Prostate gland (tissue), 2 donors: ENCODE measurements at places on chromosomes 2 and 18. TPM values are rescaled to one million over a fixed set of nuclear protein-coding genes. Genes with fewer than 3 reads are reported as not detected.

Gene SNORC
- 8.0 TPM for total RNA-seq

DNA sequence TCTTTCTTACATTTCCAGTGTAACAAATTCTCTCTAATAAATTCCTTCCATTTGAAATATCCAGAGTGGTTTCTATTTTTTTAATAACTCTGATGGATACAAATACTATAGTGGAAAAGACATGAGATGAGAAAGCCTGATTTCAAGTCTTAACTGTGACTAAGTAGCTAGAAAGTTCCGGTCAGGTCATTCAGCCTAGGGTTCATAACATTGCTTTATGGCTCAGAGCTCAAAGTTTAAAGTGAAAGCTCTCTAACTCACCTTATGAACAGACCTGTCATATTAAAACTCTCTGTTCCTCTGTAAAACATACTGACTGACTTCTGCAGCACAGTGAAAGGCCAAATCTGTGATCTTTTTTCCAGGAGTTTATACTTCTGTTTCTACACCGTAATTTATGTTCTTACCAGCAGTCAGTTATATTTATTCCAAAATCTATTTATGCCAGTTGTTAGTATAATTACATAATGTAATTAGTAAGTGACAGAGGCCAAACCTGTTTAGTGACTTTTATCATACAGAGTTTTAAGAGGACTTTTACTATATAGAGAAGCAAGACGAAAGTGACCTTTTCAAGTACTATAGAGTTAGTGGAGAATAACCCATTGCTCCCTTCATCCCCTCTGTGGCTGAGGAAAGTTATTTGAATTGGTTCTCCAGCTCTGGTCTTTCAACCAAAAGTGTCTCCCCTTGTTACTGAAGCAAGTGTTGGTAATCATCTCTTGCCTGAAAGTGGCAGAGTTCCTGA is 118.8 kb upstream of the PDE1A start:
- H3K36me3 ChIP-seq, result no peaks in the 10 kb centered on the region
- H3K4me1 ChIP-seq, result no peaks in the 10 kb centered on the region
- H3K27ac ChIP-seq, result no peak overlapping the region
- H3K27me3 ChIP-seq, result no peaks in the 10 kb centered on the region
- no peak for DNase-seq
- H3K4me3 ChIP-seq, result no peak overlapping the region

Gene CNOT9
- total RNA-seq, result 77.6 TPM

DNA sequence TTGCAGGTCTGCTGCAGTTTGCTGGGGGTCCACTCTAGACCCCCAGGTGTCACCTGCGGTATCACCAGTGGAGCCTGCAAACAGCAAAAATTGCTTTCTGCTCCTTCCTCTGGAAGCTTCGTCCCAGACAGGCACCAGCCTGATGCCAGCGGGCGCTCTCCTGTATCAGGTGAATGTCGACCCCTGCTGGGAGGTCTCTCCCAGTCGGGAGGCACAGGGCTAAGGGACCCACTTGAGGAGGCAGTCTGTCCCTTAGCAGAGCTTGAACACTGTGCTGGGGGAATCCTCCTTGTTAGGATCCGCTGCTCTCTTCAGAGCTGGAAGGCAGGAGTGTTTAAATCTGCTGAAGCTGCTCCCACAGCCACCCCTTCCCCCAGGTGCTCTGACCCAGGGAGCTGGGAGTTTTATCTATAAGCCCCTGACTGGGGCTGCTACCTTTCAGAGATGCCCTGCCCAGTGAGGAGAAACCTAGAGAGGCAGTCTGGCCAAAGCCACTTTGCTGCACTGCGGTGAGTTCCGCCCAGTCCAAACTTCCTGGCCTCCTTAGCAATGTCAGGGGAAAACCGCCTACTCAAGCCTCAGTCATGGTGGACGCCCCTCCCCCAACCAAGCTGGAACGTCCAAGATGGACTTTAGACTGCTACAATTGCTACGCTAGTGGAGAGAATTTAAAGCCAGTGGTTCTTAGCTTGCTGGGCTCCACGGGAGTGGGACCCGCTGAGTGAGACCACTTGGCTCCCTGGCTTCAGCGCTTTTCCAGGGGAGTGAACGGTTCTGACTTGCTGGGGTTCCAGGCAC is 652.5 kb downstream of the KCNJ3 start:
- H3K36me3 ChIP-seq, result no peaks in the 10 kb centered on the region
- no peak overlapping the region for H3K4me3 ChIP-seq
- no peaks in the 10 kb centered on the region for H3K27me3 ChIP-seq
- no peaks in the 10 kb centered on the region for H3K4me1 ChIP-seq

Gene CKAP2L
- 3.1 TPM for total RNA-seq

Gene B3GNT2
- 8.5 TPM for total RNA-seq

GRCh38 chr2:222270396-222270795 is 28.4 kb downstream of the PAX3 start:
- no peak for DNase-seq
- H3K27ac ChIP-seq, result no peak overlapping the region
- H3K36me3 ChIP-seq, result no peaks in the 10 kb centered on the region
- H3K27me3 ChIP-seq, result no peaks in the 10 kb centered on the region
- H3K4me1 ChIP-seq, result no peaks in the 10 kb centered on the region

DNA sequence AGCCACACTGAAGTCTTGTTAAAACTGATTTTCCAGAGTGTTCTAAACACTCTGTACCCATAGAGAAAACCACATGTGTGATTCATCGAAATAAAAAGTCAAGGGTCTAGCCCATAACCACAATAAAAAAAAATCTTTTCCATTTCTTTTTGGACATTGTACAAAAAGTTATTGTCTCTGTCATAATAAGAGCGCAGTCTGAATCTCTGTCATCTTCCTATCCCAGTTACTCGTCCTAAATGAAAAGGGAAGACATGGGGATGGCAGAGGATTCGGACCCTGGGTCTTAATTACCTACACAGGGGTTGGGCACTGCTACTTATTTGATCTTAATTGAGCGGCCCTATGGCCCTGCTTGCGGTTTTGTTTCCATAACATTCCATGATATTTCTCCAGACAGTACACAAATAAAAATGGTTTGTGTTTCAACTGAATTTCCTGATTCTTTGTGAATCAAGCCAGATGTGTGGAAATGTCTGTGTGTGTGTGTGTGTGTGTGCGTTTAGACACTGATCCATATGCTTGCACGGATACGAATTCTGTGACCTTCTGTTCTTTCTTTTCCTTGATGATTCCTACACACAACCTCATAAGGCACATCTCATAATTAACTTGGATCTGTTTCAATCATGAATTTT is 133.4 kb upstream of the SPATS2L start:
- H3K4me1 ChIP-seq, result no peaks in the 10 kb centered on the region
- no peaks in the 10 kb centered on the region for H3K27me3 ChIP-seq
- no peak overlapping the region for H3K27ac ChIP-seq
- no peak overlapping the region for H3K4me3 ChIP-seq

DNA sequence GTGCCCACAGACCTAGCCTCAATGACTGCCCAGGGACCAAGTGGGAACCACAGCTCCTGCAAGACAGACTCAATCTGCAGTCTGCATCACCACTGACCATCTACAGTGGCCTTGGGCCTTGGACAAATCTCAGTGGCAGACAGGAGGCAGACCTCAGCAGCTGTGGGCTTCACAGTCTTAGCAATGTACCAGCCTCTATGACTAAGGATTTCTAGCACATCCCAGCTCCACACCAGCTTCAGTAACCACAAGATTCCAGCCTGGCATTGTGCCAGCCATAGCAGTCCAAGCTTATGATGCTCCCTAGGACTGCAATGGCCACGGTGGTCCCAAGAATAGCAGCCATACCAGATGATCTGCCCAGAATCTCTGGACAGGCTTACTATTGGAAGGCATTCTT is 19.6 kb upstream of the WDR75 start:
- H3K4me3 ChIP-seq, result no peak overlapping the region
- no peak overlapping the region for H3K27ac ChIP-seq
- no peaks in the 10 kb centered on the region for H3K4me1 ChIP-seq
- no peak for DNase-seq
- no peaks in the 10 kb centered on the region for H3K36me3 ChIP-seq

Gene OTOS
- total RNA-seq, result not detected

Gene MAT2A
- total RNA-seq, result 103 TPM

DNA sequence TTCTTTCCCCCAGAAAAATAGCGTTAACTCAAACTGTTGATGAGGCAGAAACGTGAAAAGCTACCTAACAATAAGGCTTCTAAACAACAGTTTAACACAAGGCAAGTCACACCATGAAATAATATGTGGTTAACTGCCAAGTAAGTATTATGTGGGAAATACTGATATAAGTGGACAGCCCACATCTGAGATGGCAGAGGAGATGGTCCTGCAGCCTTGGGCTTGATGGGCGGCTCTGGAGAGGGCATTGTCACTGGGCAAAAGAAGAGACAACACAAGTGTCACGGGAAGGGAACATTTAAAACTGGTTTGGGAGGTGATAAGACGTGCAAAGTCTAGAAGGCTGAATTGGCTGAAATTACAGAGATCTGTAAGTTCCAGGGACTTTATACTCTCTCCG is 147.2 kb downstream of the PKP4 start:
- H3K4me1 ChIP-seq, result no peaks in the 10 kb centered on the region
- H3K36me3 ChIP-seq, result no peaks in the 10 kb centered on the region
- DNase-seq, result no peak
- H3K4me3 ChIP-seq, result no peak overlapping the region
- no peak overlapping the region for H3K27ac ChIP-seq

Gene IL1R1
- 112 TPM for total RNA-seq

Gene SEMA4F
- 16.5 TPM for total RNA-seq

- H3K27ac ChIP-seq, result no peak overlapping the region
- H3K27me3 ChIP-seq, result no peaks in the 10 kb centered on the region
- H3K4me3 ChIP-seq, result no peak overlapping the region
- no peaks in the 10 kb centered on the region for H3K36me3 ChIP-seq
- no peaks in the 10 kb centered on the region for H3K4me1 ChIP-seq
- no peak for DNase-seq
Observed at GRCh38 chr2:237833546-237833945, 25.9 kb upstream of the RAMP1 start.

Gene LINC00305
- total RNA-seq, result not detected

Gene CFAP65
- total RNA-seq, result not detected

Gene CLHC1
- total RNA-seq, result 15.7 TPM

- no peaks in the 10 kb centered on the region for H3K4me1 ChIP-seq
- DNase-seq, result no peak
- H3K27me3 ChIP-seq, result no peaks in the 10 kb centered on the region
- no peaks in the 10 kb centered on the region for H3K36me3 ChIP-seq
- no peak overlapping the region for H3K27ac ChIP-seq
Observed at GRCh38 chr2:231159306-231159705, 34.5 kb upstream of the HTR2B start.

DNA sequence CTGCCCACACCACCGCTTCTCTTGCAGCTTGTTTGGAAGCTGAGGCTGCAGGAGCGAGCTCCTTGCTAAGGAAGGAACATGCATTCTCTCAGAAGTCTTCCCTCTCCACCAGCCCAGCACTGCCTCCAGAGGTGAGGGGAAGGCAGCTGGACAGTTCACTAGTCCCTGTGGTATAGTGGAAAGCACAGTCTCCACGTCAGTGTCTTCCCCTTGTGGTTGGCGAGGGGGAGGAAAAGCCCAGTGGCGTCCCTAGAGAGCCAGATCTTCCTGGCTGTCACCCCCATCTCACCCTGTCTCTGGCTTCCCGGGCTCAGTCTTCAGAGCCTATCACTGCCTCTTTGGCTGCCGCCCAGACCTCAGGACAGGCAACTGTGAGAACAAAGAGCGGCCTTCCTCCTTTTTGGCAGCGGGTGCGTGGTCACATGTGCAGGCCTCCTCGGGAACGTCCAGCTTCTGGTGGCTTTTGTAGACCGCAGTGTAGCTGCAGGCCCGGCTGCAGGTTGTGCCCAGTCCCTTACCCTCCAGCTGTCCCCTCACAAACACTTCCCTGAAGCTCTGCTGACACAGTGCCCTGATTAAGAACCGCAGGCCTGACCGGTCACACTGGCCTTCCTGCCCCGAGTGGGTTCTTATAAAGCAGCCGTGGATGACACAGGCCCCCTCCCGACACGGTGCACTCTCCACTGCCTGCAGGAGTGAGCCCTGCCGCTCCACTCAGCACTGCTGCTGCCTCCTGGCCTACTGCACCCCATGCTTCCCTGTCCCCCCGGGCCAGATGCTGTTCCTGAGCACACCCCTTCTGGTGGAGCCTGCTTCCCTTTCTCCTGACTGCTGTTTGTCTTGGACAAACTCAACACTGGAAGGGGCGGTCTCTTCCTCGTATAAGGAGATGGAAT is 90.9 kb downstream of the RNF144A start:
- peak overlapping the region; percentile 55 for H3K27ac ChIP-seq
- H3K4me3 ChIP-seq, result no peak overlapping the region
- H3K27me3 ChIP-seq, result no peaks in the 10 kb centered on the region
- peaks cover 22% of the 10 kb centered on the region for H3K4me1 ChIP-seq

DNA sequence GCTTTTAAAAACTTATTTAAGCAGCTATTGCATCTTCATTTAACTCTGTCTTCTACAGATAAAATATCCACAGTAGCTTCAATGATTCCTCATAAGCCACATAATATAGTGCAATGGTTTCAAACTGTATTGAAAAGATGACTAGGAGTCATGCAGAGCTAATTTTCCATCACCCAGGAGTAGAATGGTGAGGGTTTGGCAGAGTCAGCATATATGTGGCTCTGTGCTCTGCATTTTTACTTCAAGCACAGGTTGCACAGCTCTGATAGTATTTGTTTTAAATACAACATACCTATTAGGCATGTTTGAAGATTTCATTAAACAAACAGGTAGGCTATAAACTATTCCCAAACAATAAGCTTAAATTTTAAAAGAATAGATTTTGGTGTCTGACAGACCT is 731.9 kb upstream of the VRK2 start:
- no peak for DNase-seq
- no peaks in the 10 kb centered on the region for H3K4me1 ChIP-seq
- no peak overlapping the region for H3K4me3 ChIP-seq
- no peak overlapping the region for H3K27ac ChIP-seq
- no peaks in the 10 kb centered on the region for H3K27me3 ChIP-seq
- H3K36me3 ChIP-seq, result no peaks in the 10 kb centered on the region

Gene EMILIN1
- total RNA-seq, result 149 TPM

DNA sequence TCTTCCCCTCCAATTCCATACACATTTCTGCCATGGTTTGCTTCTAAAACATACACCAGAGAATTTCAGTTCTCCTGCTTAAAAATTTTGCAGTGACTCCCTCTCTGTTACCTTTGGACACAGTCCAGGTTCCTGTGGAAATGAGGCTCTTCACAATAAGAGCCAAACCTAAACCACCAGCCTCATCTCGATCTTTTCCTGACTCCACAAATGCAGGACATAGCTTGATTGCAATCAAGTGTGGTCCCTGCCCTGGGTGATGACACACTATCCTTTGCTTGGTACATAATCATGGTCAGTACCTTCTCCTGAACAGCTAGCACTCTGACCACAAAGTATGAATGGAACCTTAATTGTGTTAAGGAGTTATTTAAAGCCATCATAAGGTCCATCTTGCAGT is 134.9 kb upstream of the CHAC2 start:
- no peaks in the 10 kb centered on the region for H3K27me3 ChIP-seq
- no peak overlapping the region for H3K4me3 ChIP-seq
- no peak overlapping the region for H3K27ac ChIP-seq
- H3K4me1 ChIP-seq, result no peaks in the 10 kb centered on the region
- no peaks in the 10 kb centered on the region for H3K36me3 ChIP-seq
- no peak for DNase-seq

GRCh38 chr2:38095996-38096861 is 20.3 kb upstream of the CYP1B1 start:
- peak; percentile 80 for DNase-seq
- no peaks in the 10 kb centered on the region for H3K27me3 ChIP-seq
- no peak overlapping the region for H3K4me3 ChIP-seq
- peak overlapping the region; percentile 73 for H3K27ac ChIP-seq
- no peaks in the 10 kb centered on the region for H3K36me3 ChIP-seq

Gene TRIM43
- 2.4 TPM for total RNA-seq
